AG04450 (cell line): ENCODE measurements at places on chromosomes 5 and 9. TPM values are rescaled to one million over a fixed set of nuclear protein-coding genes. Genes with fewer than 3 reads are reported as not detected.

The PCDHGA5 gene
- polyA plus RNA-seq, result 1.4 and 1.8 TPM in 2 replicates

The CATSPER3 gene
- 0.21 and 0.22 TPM in 2 replicates for polyA plus RNA-seq

The RNF20 gene
- 37.1 and 42.0 TPM in 2 replicates for polyA plus RNA-seq

The PFN3 gene
- polyA plus RNA-seq, result not detected in 2 replicates

The FAM114A2 gene
- polyA plus RNA-seq, result 19.4 and 23.8 TPM in 2 replicates

The DIPK1B gene
- polyA plus RNA-seq, result 2.8 and 3.6 TPM in 2 replicates

The AHRR gene
- 22.3 and 24.6 TPM in 2 replicates for polyA plus RNA-seq

The ADGRD2 gene
- polyA plus RNA-seq, result not detected in 2 replicates

The KIAA0825 gene
- 1.4 and 2.1 TPM in 2 replicates for polyA plus RNA-seq
